T-helper 22 cell (primary cell): ENCODE measurements at places on chromosomes 1 and 21.

GRCh38 chr1:36134505-36135329 lies 9.7 kb upstream of the COL8A2 start:
- no peak for DNase-seq

GRCh38 chr1:37858931-37859506 lies 373 bp downstream of the MTF1 start:
- DNase-seq: no peak

DNA sequence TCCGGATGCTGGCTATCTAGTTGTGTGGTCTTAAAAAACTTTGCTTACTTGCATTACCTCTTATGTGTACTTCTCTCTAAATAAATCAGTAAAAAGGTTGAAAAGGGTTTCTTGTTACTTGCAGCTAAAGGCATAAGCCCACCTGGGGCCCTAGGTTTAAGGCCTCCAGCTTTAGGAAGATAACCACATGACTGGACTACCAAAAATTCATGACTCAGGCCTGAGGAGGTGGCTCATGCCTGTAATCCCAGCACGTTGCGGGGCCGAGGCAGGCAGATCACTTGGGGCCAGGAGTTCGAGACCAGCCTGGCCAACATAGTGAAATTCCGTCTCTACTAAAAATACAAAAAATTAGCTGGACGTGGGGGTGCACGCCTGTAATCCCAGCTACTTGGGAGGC lies 142.9 kb downstream of the APP start:
- DNase-seq: no peak

- no peak for DNase-seq
Observed at GRCh38 chr1:162161916-162162550, 92.5 kb downstream of the NOS1AP start.

- DNase-seq: no peak
Observed at GRCh38 chr1:168304865-168305264, 24.2 kb downstream of the TBX19 start.

DNA sequence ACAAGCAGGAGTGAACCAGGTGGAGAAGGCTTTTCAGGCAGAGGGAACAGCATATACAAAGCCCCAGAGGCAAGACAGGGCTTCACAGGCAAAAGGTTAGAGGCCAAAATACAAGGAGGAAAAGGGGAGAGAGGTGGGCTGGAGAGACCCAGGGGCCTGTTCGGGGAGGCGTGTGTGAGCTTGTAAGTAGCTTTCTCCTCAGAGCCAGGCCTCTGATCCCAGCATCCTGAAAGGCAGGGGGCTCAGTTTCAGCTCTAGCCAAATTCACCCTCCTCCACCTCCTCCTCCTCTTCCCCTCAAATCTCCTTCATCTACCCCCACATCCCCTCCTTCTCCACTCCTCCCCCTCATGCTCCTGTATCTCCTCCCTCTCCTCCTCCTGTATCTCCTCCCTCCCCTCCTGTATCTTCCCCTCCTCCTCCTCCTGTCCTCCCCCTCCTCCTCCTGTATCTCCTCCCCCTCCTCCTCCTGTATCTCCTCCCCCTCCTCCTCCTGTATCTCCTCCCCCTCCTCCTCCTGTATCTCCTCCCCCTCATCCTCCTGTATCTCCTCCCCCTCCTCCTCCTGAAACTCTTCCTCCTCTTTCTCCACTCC lies 148.6 kb downstream of the ST6GALNAC5 start:
- DNase-seq: no peak

- no peak for DNase-seq
Observed at GRCh38 chr1:38210021-38210894, 163.7 kb upstream of the POU3F1 start.

DNA sequence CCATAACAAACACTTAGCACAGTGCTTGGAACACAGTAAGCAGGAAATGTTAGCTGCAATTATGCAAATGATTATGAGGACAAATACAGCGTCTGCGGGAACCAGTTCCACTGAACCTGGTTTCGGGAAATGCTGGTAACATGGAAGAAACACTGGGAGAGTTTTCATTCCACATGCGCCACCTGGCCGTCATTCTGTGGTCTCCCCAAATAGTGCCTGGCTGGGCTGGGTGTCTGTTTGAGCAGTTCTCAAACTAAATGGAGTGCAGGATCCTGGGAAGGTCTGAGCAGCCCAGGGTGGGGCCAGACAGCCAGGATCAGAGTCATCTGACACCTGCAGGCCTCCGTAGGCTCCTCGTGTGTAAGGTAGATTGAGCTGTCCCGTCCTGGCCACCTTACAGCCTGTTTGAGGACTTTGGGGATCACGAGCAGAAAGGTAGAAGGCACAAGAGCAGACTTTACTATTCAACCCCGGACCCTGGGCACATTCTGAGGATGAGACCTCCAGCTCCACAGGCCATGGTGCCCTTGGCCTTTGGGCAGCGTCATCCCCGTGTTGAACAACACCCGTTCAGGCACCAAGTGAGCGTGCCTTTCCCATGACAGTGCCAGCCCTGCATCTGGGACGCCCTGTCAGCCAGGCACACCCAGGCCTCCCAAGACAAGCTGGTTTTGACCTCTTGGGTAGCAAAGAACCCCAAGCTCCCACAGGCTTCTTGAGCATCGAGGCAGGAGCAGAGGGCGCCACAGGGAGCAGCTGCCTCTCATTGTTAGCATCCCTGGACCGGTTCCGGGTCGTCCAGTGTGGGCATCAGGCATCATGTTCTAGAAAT lies 101.9 kb downstream of the PRDM2 start:
- DNase-seq: no peak

DNA sequence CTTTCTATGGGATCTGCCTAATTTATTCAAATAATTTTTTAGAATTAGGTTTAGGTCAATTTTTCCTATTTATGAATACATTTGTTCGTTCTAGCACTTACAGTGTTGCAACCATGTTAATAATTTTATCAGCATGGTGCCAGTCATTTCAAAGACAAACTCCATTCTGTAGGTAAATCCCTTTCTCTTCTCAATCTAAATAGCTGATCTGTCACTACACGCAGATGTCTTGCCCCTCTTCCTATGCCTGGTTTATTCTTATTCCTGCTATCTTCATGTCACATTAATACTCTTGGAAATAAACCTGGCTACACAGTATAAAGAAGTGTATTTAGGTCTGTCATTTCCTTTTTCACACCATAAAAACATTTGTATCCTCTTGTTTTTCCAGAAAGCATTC lies 1172.4 kb downstream of the BRINP3 start:
- DNase-seq: no peak

- DNase-seq: no peak
Observed at GRCh38 chr1:65813956-65814355, 21.3 kb downstream of the PDE4B start.

DNA sequence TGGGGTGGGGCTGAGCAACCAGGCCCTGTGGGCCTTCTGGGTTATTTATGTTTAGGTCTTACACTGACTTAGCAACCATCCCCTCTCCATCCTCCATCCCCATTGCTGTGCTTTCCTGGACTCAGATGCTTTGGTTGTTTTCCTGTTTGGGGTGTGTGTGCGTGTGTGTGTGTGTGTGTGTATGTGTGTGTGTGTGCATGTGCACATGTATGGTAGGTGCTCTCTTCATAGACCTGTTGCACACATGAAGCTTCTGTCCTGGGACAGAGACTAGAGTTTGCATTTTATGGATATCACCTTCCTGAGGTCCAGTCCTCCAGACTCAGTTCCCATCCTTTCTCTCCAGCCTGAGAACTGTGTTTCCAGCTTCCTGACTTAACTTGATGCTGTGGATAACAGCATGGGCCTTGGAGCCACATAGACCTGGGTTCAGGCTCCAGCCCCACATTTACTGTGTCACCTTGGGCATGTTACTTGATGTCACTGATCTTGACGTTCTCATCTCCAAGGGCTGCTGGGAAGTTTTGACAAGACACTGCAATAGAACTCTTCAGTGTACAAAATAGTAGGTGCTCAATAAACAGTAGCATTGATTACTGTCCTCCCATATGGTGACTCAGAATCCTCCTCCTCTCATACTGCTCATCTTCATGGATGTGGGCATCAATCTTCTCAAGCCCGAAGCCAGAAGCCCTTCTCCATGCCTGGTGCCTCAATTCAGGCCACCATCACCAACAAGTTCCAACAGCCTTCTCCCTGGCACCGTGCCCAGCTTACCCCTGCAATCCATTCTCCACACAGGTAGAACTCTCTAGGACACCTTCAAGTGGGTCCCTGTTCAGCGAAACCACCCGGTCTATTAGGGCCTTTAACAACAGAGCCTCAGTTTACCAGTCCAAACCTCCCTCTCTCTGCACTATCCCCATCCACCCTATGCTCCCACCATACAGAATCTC lies 181.8 kb upstream of the EDN2 start:
- no peak for DNase-seq

DNA sequence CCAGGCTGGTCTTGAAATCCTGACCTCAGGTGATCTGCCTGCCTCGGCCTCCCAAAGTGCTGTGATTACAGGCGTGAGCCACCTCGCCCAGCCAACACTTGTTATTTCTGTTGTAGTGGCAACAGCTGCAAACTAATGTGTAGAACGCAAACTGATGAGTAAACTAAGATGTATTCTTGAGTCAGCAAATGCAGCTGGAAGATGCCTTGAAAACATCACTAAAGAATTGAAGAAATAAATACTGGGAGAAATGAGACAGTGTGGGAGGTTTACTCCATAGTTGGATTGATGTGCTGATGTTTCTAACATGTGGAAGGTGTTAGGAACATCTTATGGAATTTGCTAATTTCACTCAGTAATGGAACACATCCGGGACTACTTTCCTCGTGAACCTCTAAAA lies 61.3 kb upstream of the KCNE2 start:
- DNase-seq: no peak

DNA sequence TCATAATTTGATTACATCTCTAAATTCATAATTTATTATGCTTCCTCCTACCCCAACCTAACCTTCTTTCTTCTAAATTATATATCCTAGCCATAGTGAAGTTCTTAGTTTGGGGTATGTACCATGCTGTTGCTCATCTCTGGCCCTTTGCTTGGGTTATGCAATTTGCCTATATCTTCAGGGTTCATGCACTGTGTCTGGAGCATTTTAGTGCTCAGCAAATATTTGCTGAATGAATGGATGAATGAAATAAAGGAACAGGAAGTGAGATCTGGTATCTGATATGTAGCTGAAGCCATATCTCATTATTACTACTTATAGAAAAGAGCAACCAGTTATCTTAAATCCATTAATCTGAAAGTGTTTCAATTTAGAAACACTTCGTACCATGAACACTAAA lies 137.6 kb downstream of the GPATCH2 start:
- DNase-seq: no peak

- DNase-seq: peak; percentile 37
Observed at GRCh38 chr1:117928881-117929342, 509 bp downstream of the GDAP2 start.

- DNase-seq: no peak
Observed at GRCh38 chr1:87201768-87202167, 126.9 kb upstream of the LMO4 start.

- no peak for DNase-seq
Observed at GRCh38 chr1:227774051-227774731, 39.0 kb downstream of the SNAP47 start.

GRCh38 chr1:245807306-245807705 lies 652.5 kb downstream of the KIF26B start:
- DNase-seq: no peak

DNA sequence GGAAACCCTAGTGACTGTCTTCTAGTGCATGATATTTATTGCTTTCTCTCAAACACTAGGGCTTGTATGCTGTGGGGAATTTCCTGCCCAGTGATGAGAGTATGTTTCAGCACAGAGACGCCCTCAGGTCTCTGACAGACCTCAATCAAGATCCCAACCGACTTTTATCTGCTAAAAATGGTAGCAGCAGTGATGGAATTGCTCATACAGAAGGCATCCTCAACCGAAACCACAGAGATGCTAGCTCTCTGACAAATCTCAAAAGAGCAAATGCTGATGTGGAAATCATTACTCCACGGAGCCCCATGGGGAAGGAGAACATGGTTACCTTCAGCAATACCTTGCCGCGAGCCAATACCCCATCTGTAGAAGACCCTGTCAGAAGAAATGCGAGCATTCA lies 41.3 kb downstream of the PLPPR4 start:
- no peak for DNase-seq

DNA sequence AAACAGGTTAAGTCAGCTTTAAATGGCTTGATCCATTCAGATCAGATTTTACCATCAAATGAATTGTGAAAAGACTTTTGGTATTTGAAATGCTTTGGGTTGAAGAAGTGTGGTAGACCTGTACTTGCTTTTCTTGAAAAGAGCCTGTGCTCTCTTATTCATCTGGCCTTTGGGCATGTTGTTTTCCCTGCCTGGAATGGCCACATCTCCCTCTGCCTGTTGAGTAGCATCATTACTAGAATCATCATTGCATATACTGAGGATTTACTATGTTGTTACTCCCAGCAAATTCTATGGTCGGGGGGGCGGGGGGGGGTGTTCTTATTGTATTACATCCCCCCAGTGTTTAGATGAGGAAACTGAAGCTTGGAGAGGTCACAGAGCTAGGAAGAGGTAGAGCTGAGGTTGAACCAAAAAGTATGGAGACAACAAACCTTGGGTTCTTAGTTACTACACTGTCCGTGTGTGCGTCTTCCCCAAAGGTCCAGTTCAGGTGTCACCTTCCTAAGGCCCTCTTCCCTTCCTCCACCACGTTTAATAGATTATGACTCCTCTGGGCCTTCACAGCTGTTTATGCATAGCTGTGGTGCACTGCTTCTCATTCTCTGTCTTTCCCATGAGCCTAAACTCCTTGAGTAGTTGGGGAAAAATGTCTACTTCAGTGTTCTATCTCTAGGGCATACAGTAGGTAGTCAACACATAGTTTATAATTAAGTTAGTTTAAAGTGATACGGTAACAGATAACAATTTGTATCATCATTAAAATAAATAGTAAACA lies 246.4 kb upstream of the HOOK1 start:
- no peak for DNase-seq

- no peak for DNase-seq
Observed at GRCh38 chr1:204560590-204561150, 44.5 kb downstream of the MDM4 start.

DNA sequence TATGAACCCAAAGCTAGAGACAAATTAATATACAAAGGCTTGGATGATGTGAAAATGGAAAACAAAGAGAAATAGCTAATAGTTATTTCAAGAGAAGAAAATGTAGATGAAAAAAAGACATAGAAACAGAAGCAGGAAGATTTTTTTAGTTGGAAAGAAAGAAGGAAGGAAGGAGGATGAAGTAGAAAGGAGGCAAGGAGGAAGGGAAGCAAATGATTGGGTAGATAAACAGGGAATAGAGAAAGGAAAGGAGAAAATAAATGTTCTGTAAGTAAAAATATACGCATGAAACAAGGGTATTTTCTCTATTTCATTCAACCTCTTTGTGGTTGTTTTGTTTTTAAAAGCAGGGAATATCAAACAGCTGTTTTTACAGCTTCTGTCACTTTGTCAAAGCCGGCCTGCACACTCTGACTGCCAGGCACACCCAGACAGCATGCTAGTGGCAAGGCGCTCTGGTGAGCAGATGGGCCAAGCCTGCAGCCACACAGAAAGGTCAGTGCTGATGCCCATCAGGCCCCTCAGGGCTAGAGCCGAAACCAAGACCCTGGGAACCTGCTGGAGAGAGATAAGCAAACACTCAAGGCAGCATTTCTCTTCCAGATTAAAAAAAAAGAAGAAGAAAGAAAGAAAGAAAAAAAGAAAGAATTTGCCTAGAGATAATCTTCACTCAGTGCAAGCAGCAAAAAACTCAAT lies 72.9 kb upstream of the CTTNBP2NL start:
- DNase-seq: no peak
